ENCODE measurements at places on chromosomes 5 and 9. TPM values are rescaled to one million over a fixed set of nuclear protein-coding genes. Genes with fewer than 3 reads are reported as not detected.
A peak's percentile ranks its signal among the peaks of the same experiment; 100 is the strongest.

DNA sequence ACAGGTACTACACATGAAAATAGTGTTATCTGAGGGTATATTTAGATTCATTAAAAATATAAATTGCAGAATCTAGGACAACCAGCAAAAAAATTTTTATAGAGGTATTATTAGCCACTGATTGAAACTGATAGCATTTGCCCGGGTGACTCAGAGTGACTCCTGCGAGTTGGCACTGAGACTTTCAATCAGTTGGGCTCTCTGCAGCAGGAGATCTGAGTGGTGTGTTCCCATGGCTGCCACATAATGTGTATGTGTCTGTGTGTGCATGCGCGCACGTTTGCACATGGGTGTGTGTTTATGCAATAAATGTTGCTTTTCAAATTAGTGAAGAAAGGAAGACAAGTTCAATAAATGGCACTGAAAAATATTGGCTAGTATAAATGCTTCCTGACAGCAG lies 100.1 kb upstream of the MRPS30 start:
- no peak for DNase-seq

- peak; percentile 50 for DNase-seq
Measured at GRCh38 chr9:124040935-124041816, 29.6 kb downstream of the LHX2 start.

DNA sequence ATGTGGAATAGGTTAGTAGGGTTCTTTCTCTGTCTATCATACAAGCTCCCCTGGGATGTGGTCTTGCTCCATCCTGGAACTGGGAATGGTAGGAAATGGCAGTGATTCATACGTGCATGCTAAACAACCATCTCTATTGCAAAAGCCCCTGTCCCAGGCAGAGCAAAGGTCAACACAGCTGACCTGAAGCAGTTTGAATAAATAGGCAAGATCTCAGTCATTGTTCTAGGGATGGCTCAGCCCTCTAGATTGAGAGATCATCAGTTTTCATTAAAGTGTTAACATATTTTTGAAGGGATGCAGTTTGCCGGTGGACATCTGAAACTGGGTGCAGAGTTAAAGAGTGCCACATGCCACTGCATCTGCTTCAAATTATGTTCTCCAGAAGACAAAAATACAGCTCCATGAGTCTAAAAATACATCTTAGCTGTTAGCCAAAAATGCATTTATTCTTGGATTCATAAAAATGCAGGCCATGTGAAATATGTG lies 224.1 kb downstream of the ESM1 start:
- DNase-seq: no peak

DNA sequence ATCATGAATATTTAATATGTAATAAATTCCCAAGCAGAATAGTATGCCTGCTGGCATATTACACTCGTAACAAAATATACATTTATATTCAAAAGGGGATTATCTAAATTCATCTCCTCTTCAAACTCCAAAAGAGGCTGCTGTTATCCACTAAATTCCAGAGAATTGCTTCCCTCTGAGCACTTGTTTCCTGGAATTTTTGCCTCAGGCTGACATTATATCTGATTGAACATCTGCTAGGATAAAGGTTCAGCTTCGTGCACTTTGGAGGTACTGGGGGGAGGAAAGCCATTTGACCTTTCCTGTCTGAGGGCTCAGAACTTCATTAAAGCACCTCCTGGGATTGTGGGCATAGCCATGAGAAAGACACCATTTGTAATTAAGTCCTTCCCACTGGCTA lies 4.3 kb upstream of the HAPLN1 start:
- DNase-seq: no peak

HTR1A gene
- not detected for polyA plus RNA-seq

LCN9 gene
- not detected for polyA plus RNA-seq

All from small intestine (tissue), 16 donors.